ENCODE measurements at places on chromosomes 3 and 15.

- no peak for DNase-seq
These were observed 6.1 kb downstream of the CELF6 start for GRCh38 chr15:72313881-72314280.

GRCh38 chr3:14248477-14248848 is 69.8 kb downstream of the LSM3 start:
- DNase-seq = no peak

GRCh38 chr15:88391006-88391405 is 76.2 kb downstream of the MRPL46 start:
- DNase-seq = no peak

DNA sequence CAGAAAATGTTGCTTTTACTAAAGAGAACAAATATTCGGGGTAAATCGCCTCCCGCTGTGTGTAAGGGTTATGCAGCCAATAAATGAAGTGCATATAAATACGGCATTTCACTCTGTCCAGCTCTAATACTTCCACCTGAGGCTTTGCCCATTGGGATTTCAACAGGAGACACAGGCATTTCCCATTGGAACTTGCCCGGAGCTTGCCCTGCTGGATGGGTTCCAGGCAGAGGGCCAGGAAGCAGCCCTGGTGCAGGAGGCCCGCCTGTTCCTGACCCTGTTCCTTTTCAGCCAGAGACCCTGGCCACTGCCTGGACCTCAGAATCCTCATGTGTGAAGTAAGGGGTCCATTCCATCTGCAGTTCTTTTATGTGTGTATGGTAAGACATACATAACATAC is 17.4 kb upstream of the CEMIP start:
- no peak for DNase-seq

GRCh38 chr3:4719046-4719501 is 225.9 kb downstream of the ITPR1 start:
- no peak for DNase-seq

DNA sequence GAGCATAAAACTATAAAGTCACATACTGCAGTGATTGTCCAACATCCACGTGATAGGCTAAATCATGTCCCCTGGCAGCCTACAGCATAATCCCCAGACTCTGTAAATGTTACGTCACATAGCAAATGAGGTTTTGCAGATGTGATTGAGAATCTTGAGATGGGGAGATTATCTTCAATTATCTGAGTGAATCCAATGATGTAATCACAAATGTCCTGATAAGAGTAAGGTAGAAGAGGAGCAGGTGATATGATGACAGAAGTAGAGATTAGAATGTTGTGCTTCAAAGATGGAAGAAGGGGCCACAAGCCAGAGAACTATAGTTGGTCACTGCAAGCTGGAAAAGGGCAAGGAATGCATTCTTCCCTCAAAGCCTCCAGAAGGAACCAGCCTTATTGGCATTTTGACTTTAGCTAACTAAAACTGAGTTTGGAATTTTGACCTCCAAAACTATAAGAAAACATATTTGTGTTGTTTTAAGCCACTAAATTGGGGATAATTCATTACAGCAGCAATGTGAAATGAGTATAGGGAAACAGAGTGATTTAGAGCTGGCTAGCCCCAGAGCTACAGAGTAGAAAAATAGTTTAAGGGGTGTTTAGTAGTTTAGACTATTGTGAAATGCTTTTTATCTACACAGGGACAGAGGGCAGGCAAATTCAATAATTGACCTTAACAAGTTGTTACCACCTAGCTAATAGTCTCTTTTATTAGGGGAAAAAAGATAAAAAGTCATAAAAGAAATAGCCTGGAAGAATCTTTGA is 15.2 kb downstream of the SLC2A2 start:
- no peak for DNase-seq

DNA sequence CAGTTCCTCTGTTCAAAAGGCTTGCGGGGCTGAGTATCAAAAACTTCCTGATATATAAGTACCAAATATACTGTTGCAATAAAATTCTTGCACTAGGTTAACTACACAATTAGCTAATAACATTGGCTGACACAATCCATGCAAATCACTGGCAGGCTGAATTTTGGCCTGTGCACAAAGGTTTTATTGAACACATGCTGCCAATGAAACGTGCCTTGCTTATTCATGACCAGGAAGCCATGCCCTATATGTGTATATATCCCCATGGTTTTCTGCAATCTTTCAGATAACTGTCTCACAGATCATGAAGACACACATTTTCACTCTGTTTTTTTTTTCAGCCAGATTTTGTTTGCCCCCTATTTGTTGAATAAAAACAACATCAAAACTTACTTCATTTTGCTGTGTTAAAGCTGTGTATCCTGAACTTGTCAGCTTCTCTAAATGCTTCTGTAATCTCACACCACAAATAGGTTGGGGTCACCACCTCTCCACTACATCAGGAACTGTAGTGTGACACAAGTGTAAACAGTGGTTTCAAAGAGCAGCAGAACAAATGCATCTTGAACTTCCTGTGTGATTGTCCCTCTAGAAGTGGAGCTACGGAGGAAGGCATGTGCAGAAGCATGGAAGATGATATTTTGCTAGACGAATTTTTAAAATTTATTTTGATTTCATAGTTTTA is 920.7 kb upstream of the NR2F2 start:
- DNase-seq = no peak
